Stimulated activated CD4-positive, alpha-beta T cell treated with anti-CD3 and anti-CD28 coated beads, Interleukin-12 subunit alpha, Interleukin-12 subunit beta, amount 100 ng/mL, for 4 hours (primary cell): ENCODE measurements at places on chromosomes 5 and 9.

- DNase-seq: peak; percentile 82
Measured at GRCh38 chr5:1644810-1645571, 121.2 kb upstream of the LPCAT1 start.

DNA sequence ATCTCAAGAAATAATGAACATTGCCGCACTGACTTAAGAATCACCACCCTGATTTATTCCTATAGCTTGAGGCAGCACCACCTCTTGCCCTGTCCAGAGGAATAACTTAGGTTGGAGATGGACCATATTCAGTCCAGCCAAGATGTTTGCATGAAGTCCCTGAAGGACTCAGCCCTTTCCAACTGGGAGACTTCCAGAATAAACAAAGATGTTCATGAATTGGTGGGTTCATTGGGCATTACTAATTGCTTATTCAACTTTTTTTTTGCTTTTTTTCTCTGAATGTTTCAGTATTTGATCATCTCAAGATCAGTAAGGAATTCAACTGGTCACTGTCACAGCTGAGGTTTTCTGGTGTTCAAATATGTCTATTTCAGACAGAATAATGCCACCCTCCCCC, 470.6 kb downstream of the CCDC171 start:
- no peak for DNase-seq

GRCh38 chr5:156310115-156310514, 16.8 kb upstream of the SGCD start:
- DNase-seq: no peak

DNA sequence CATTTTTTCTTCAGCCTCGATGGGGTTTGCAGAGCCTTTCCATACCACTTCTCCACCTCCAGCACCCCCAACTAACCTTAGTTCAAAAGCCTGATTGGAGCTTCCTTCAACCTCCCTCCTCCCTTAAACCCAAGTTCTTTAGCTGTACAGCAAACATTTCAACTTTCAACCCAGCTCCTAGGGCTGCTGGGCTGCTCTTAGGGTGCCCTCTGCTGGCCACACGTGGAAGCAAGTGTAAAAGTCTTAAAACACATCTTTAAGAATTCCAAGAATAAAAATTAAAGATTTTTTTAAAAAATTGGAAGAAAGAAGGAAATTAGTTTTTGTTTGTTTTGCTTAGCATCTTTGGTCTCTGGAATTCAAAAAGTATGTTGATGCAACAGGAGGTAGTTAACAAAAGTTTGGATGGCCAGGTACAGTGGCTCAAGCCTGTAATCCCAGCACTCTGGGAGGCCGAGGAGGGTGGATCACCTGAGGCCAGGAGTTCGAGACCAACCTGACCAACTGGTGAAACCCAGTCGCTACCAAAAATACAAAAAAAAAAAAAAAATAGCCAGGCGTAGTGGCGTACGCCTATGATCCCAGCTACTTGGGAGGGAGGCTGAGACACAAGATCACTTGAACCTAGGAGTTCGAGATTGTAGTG, 15.5 kb upstream of the HSD17B3 start:
- DNase-seq: peak; percentile 47

GRCh38 chr5:25107853-25108252, 463.1 kb upstream of the CDH10 start:
- DNase-seq: no peak

DNA sequence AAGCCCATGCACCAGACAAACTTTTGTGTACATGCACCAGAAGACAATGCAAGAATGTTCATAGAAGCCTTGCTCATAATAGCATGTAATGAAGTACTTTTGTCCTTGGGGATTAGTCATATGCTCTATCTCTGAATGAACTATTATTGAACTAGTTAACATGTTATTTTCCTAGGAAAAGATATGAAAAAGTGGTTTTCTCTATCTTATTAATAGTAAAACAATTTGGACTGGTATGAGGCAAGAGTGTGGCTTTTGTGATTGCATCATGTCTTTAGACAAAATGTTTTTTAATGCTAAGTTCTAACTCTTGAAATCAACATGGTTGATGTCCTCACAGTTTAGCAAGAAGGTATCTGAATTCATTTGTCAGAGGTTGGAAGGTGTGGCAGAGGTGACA, 55.7 kb upstream of the SPDL1 start:
- no peak for DNase-seq

- no peak for DNase-seq
Measured at GRCh38 chr9:2824564-2824963, 19.3 kb downstream of the PUM3 start.

DNA sequence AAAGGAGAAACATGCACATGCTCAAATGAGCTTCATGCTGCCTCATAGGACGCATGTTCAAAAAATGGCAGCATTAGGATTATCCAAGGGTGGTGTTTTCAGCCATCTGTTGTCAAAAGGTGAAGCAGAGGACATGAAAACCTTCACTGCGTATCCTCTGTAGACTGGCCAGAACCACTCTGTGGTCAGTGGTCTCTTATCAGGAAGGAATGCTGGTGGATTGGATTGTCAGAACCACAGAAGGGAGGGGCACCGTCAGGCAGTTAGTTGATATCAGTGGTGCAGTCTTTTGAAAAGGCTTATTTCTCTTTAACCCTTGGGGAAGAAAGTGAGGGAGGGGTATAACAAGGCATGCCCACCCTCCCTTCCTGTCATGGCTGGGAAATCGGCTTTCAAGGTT, 100.1 kb downstream of the FBXL7 start:
- no peak for DNase-seq

GRCh38 chr9:18665947-18666346, 192.0 kb downstream of the ADAMTSL1 start:
- DNase-seq: no peak

- no peak for DNase-seq
Measured at GRCh38 chr5:2891781-2892180, 140.3 kb upstream of the IRX2 start.

DNA sequence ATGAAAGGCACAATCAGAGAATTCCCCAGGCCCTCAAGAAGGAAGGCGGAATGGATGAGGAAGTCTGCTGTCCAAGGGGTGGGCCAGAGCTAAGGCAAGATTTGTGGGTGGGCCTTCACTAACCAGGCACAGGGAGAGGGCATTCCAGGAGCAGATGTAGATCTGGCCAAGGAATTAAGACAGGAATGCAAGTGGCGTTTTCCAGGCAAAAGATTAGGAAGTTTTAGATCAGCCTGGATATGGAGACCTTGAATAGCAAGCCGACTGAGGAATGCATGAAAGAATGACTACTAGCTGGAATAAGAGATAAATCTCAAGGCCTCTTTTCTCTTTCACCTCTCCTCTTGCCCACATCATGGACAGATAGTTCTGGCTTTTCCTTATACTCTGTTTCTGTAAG, 68.5 kb downstream of the GHR start:
- DNase-seq: no peak

GRCh38 chr9:21357479-21358460, 7.1 kb upstream of the IFNA6 start:
- no peak for DNase-seq

DNA sequence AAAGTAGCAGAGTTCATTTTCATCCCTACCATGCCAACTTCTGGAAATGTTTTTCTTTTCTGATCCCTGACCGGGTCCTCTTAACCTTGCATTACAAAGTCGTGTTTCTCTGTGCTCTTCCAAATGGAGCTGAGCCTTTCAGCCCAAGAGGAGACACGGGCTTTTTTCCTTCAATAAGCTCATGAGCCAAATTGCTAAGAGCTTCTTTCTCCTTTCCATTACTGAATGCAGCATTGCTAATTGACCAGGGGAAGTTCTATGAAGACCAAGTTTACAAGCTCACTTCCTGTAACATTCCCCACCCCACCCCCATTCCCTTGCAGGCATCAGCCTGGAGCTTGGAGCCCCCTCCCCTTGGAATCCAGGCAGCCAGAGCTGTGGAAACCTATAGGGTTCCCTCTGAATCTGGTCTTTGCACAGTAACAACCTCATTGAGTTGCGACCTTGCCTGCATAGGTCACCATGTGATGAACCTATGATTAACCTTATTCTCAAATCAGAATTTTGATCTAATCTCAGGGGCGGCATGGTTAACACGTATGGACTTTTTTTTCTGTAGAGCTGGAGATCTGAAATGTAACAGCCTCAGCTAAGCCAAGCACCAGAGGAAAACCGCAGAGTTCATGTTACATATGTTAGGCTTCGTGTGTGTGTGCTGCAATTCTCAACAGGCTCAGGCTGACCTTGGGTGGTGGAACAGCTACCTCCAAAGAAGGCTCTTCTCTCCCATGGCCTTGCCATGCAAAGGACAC, 395.7 kb upstream of the ZNF462 start:
- no peak for DNase-seq

DNA sequence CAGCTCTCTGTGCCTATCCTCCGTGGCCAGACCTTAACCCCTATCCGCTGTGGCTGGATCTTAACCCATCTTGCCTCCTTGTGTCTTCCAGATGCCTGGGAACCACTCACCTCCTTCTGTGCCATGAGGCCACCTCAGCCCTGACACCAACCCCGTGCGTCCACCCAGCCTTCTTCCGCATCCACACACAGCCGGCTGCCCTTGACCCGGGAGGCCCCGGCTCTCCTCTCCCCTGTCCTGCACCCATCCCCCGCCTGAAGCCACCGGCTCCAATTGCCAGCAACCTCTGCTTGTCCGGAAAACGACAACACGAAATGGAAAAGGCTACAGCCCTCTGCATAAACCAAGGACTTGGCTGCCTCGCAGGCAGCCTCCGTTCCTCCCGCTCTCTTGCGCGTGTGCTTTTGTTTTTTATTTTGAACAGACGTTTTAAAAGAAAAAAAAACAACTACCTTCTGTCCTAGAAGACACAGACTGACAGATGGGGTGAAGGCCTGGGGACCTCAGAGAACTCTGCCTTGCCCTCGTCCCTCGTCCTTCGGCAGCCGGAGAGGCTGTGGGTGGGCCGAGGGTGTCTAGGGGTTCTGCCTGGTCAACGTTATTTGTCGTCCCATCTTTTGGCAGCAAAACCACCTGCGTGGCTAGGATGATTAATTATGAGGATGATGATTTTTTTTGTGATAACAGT, 32.5 kb upstream of the HMCN2 start:
- DNase-seq: no peak

GRCh38 chr5:81314581-81314980, 13.2 kb downstream of the ZCCHC9 start:
- DNase-seq: no peak

- DNase-seq: no peak
Measured at GRCh38 chr5:154059583-154059982, 20.8 kb downstream of the MFAP3 start.

DNA sequence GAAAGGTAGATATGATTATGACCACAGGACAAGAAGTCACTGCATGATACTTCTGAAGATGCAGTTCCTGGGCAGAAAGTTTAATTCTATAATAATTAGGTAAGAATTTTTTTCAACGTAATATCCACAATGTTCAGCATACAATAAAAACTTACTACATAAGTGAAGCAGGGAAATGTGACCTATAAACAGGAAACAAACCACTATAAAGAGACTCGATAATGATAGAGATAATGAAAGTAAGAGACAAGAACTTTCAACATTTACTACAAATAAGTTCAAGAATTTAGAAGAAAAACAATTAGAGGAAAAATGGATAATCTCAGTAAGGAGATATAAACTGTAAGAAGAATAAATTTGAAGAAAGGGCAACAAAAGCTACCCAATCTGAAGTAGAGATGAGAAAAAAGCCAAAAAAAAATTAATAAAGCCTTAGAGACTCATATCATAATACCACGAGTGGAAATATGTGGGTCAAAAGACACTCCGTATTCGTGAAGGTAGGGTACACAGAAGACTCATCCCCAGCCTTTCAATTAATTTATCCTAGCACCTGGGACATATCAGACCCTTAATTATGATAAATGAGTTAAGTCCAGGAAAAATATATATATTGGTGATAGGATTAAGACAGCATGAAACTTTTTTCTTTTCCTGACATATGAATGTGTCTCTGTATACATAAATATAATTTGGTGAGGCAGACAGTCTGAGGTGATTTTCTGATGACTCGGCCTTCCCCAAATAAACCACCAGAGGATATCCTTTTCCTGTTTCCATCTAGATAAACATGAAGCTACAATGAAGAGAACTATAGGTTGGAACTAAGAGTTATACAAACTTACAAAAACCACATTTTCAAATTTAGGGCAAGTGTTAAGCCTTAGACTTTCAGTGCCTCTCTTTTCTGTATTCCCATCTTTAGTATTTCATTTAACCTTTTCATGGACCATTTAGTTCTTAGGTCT, 120.4 kb downstream of the RAPGEF6 start:
- no peak for DNase-seq

DNA sequence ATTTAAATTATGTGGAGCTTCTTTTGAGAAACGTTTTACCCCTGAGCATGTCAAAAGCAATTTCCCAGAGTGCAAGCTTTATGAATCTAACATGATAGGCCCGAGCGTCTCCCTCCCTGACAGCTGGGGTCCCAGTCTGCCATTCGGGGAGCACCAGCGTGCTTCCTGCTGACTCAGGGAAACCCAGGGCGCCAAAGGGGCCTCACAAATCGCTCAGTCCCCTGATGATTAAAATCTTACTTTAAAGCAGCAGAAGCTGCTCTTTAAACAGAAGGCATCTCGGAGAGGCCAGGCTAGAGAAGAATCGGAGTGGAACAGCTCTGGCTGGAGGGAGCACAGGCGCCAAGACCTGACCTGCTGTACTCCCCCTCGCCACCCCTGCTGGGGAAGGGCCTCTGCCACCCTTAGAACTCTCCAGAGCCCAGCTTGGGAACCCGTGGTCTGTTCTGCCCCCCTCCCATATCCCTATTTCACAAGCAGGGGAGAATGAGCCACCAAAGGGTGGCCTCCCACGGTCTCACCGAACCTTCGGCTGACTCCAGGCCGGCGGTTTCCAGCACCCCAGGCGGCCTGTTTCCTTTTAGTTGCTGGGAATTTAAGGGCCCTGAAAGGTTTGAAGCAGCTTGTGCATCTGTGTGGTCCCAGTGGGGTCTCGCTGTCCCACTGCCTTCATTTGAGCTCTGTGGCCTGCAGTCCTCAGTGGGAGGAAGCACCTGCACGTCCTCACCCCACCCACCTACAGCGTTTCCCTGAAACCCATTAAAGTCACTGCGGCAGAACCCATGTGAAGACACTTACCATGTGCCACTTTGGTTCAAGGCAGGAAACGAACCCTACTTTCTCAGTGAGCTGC, 147.6 kb downstream of the COL23A1 start:
- no peak for DNase-seq

DNA sequence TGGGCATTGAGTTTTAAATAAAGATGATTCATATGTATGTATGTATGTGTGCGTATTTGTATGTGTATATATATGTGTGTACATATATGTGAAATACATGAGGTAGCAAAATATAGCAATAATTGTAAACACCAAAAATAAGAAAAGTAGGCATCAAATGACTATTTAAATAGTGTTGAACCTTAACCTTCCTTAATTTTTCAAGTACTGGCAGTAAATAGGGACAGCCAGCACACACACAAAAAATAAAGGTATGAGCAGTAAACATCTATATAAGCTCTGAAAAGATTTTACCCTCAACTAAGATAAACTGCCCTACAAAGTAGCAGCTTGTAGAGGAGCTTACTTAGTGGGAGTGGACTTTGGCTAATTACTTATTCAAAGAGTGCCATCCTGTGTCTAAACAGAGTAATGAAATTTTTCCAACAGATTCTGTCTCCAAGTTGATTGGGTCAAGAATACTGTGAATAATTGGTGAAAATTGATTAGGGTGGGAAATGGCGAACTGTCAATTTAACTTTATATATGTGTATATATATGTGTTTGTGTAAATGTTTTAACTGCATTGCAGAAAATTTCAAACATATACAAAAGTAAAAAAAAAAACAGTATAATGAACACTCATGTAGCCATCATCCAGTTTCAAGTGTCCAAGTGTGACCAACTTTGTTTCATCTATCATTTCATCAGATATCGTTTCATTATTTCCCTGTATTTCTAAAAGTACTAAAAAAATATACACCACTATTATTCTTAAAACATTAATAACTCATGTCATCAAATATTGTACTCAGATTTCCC, 2.0 kb upstream of the ADAMTS6 start:
- DNase-seq: no peak

GRCh38 chr5:15334551-15335266, 165.3 kb upstream of the FBXL7 start:
- no peak for DNase-seq
